HT-29 (cell line): ENCODE measurements at places on chromosomes 6 and 20. TPM values are rescaled to one million over a fixed set of nuclear protein-coding genes. Genes with fewer than 3 reads are reported as not detected.

The CCN5 gene
- total RNA-seq: not detected in 2 replicates

The LCA5 gene
- total RNA-seq: 0.29 and 0.36 TPM in 2 replicates

The HSPA12B gene
- not detected in 2 replicates for total RNA-seq

The C6orf58 gene
- not detected in 2 replicates for total RNA-seq

The PPP1R18 gene
- total RNA-seq: 12.1 and 13.2 TPM in 2 replicates

The CRYBG1 gene
- 31.3 and 31.7 TPM in 2 replicates for total RNA-seq

The IL20RA gene
- total RNA-seq: 7.9 and 16.7 TPM in 2 replicates

The SLC22A1 gene
- total RNA-seq: 0.47 and 0.56 TPM in 2 replicates

The TDRD6 gene
- not detected in 2 replicates for total RNA-seq

The C20orf144 gene
- total RNA-seq: 0.15 TPM in 1 of 2 replicates, not detected in the other

The PAK5 gene
- total RNA-seq: not detected in 2 replicates

The ADGRB3 gene
- not detected in 2 replicates for total RNA-seq
